ENCODE measurements at places on chromosomes 11 and 22.

DNA sequence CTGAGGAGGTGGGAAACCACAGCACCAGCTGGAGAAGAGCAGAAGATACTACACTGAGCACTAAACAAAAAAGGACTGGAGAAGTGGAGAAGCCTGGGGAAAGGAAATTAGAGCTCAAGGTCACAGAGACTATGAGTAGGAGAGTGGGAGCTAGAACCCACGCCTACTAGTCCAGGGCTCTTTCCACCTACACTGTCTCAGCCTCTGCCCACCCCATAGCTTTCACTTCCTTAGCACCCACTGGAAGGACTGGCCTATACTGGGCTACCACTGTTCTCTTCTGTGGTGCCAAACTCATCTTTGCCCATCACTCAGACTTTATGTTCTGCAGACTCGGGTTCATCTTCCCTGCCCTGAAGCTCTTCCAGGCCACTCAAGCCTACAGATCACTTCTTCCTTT, 94.3 kb upstream of the PHOX2A start:
- DNase-seq = no peak

DNA sequence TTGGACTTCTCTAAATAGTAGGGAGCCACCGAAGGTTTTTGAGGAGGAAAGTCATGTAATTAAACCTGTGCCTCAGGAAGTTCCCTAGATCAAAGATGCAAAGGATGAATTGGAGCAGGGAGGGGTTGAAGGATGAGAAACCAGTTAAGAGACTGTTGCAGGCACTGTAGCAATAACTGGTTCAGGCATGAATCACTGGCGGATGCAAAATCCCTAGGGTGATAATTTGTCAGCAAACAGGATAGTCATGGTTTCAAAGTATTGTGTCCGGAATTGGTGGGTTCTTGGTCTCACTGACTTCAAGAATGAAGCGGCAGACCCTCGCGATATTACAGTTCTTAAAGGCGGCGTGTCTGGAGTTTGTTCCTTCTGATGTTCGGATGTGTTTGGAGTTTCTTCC, 19.9 kb downstream of the TRIOBP start:
- DNase-seq = no peak

DNA sequence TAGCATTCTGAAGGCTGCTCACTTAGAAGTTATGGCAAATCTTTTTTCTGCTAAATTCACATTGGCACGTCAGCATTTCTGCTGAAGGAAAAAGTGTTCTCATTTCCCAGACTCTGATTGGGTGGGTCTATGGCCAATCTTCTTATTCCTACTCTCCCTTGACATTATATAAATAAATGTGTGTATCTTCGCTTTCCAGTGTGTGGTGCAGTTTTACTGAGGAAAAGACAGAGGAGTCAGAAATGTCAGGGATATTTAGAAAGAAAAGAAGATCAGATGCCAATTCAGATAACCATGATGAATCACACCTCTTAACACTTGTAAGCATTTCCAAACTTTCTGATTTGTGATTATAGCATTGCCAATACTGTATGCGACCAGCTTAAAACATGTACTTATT, 3.2 kb upstream of the BDNF start:
- no peak for DNase-seq

- no peak for DNase-seq
These were observed 348.6 kb downstream of the MN1 start for GRCh38 chr22:27452922-27453321.

- no peak for DNase-seq
These were observed 13.4 kb downstream of the IFT46 start for GRCh38 chr11:118552341-118552740.

- peak; percentile 88 for DNase-seq
These were observed 9.1 kb upstream of the CLCF1 start for GRCh38 chr11:67382276-67383136.

- no peak for DNase-seq
These were observed 45.3 kb downstream of the RAB6A start for GRCh38 chr11:73715541-73715940.

DNA sequence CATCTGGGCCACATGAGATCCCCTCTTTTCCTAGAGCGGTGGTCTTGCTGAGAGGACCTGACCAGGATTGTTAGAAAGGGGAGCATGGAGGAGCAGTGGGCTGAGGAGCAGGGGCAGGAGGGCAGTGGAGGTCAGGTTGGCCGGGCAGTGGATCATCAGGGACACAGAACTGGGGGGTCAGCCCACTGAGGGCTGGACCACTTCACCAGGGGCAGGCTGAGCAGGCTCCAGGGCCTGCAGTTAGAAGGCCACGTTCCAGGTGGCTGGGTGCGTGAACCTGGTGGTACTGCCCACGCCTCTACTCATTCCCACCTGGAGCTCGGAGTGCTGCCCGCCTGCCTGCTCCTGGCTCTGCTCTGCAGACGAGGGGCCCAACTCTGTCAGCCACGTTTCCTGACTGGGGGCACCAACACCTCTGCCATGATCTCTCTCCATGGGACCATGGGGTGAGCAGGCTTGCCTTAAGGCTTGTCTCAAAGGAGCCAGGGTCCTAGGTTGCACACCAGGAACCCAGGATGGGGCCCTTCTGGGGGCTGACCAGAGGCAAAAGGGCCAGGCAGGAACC, 9.7 kb downstream of the MRGPRF start:
- no peak for DNase-seq

- no peak for DNase-seq
These were observed 66.1 kb downstream of the MYO7A start for GRCh38 chr11:77193911-77194830.

GRCh38 chr11:120196826-120197225, 14.0 kb upstream of the OAF start:
- no peak for DNase-seq

DNA sequence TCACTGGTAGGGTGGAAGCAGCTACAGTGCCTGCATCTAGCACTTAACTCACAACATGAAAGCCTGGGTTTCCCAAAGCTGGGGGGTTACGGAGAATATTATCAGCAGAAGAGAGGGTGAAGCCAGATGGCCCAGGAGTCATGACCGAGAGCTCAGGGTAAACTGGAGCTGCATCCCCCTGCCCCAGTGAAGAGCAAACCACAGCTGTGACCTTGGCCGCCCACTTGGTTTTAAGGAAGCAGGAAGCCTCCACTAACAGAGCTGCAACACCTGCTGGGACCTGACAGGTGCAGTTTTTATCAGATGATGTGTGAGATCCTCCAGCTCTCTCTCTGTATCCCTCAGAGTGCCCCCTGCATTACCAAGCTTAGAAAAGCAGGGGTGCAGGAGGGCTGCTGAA, 20.9 kb downstream of the TCP11L1 start:
- no peak for DNase-seq

GRCh38 chr22:30609260-30610185, 2.5 kb downstream of the TCN2 start:
- no peak for DNase-seq

- DNase-seq = no peak
These were observed 869.7 kb downstream of the BRD1 start for GRCh38 chr22:48957987-48958321.

- DNase-seq = no peak
These were observed 8.4 kb downstream of the FAM83F start for GRCh38 chr22:40002935-40003715.

- DNase-seq = no peak
These were observed 221.0 kb downstream of the HIPK3 start for GRCh38 chr11:33478111-33478573.

GRCh38 chr11:34505874-34506273, 7.7 kb downstream of the ELF5 start:
- no peak for DNase-seq

GRCh38 chr11:129849447-129850130, 33.9 kb downstream of the TMEM45B start:
- no peak for DNase-seq

DNA sequence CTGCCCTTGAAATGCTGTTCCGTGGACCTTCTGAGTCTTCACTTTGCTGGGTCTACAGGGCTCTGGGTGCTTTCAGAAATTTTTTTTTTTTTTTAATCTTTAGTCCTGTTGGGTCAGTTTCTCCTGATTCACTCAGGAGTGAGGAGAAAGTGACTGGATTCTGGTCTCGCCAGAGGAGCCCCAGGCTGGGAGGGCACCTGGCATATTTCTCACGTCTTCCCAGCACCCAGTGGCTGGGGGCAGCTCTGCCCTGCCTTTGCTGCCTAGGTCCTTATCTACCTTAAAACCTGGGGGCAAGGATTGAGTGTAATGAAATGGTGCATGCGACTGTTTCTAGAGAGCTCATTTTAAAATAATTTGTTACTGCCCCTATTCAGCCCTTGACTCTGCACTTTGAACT, 23.3 kb downstream of the SAMM50 start:
- DNase-seq = no peak

- DNase-seq = no peak
These were observed 10.1 kb upstream of the PDGFB start for GRCh38 chr22:39254789-39255298.

- DNase-seq = no peak
These were observed 135.2 kb upstream of the C11orf58 start for GRCh38 chr11:16603245-16603644.

GRCh38 chr11:14420223-14420622, 61.2 kb upstream of the RRAS2 start:
- no peak for DNase-seq

DNA sequence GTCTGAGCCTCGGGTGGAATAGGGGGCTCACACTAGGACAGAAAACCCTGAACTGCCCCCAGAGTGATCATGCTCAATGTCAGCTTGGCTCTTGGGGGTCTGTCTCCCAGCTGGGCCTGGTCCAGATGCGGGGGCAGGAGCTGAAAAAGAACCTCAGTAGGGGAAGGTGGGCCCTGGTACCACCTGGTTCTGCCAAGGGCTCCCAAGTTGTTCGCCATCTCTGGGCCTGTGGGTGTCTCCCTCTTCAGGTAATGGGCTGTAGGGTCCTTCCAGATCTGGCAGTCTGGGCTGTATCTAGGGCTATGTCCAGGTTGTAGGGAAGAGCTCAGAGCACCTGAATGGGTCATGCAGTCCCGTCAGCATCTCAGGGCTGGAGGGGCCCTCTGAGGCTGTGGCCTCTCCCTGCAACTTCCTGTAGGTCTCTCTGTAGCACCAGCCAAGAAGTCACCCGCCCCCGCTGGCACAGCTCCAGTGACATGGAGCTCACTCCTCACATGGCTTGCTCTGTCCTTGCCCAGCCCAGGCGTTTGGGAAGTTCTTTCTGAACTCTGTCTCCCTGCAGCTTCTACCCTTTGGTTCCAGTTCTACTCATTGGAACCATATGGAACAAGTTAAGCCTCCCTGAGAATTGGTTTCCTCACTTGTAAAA, 33.0 kb upstream of the SOX10 start:
- DNase-seq = no peak

GRCh38 chr22:44355716-44356070, 42.9 kb upstream of the SHISAL1 start:
- DNase-seq = no peak

DNA sequence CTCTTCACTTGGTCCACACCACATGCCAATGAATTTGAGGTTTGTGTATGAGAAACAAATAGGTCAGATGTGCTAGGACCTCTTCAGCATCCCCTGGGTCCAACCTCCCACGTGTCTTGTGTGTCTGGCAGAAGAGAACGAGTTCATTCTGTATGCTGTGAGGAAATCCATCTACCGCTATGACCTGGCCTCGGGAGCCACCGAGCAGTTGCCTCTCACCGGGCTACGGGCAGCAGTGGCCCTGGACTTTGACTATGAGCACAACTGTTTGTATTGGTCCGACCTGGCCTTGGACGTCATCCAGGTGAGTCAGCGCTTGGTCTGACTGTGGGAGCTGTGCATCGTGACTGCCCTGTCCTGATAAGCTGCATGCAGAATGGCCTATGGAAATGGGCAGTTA, 101.0 kb upstream of the SORL1-AS1 start:
- DNase-seq = no peak

- DNase-seq = no peak
These were observed 19.9 kb upstream of the TMEM184B start for GRCh38 chr22:38292694-38293093.

- no peak for DNase-seq
These were observed 10.5 kb upstream of the PANX3 start for GRCh38 chr11:124600621-124601320.

DNA sequence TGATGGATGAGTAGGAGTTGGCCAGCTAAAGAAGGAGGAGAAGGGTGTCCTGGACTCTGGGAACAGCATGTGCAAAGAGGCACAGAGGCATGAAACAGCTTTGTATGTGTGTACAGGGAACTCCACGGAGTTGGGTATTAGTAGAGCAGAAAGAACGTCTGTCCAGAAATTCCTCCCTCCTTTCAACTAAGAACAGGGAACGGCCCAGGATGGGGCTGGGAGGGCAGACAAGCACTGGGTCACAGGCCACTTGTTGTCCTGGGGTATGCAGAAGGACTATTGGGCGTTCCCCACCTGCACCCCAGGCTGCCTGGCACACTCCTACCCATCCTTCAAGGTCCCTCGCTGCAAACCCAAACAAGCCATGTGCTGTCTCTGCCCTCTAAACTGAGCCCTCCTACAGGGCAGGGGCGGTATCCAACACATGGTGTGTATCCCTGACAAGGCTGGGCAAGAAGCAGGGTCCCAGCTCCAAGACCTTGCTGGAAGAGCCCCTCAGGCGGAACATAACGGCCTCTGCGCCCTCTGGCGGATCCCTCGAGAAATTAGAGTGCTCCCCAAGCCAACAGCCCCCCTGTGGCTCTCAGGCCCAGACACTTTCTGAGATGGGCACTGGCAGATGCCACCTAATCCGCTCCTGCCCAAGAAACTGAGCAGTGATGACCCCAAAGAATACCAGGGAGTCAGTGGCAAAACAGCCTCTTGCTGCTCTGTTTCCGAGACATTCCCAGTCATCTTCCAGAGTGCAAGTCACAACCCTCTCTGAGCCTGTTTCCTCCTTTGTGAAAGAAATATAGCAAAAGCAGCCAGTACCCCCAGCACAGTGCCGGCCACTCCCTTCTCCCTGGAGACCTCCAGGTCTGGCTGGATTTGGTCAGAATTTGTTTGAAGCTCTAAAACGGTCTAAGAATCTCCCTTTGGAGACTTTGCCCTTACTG, 1.6 kb upstream of the ELFN2 start:
- DNase-seq = peak; percentile 77

DNA sequence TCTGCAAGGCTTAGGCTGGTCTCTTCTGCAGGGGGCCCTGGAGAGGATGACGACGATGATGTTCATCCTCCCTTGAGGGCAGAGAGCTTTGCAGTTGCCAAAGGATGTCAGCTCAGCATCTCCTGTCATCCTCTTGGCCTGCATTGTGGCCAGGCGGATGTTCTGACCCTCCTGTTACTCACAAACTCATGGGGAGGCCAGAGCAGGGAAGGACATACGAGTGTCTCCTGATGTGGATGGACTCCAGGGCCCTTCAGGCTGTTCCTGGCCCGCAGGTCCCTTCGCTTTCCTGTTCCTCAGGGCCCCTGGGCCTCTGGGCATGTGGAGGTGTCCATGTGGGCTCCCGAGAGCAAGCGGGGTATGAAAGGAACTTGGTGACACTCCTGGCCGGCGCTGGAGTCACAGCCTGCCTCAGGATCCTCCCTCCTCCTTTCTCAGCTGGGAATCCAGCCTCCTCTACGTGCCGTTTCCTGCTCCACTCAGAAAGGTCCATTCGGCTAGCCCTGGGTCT, 8.5 kb downstream of the ADORA2A start:
- DNase-seq = no peak

GRCh38 chr11:8933931-8934330, 1.2 kb upstream of the C11orf16 start:
- peak; percentile 18 for DNase-seq

- no peak for DNase-seq
These were observed 7.7 kb upstream of the APLP2 start for GRCh38 chr11:130062026-130062425.

GRCh38 chr22:40210818-40211217, 33.1 kb downstream of the TNRC6B start:
- DNase-seq = no peak

- no peak for DNase-seq
These were observed 155.2 kb downstream of the TRIM29 start for GRCh38 chr11:119982517-119983239.
